Lung microvascular endothelial cell (primary cell): ENCODE measurements at places on chromosomes 2 and 18. TPM values are rescaled to one million over a fixed set of nuclear protein-coding genes. Genes with fewer than 3 reads are reported as not detected.
A peak's percentile ranks its signal among the peaks of the same experiment; 100 is the strongest.

- no peak for DNase-seq
These were observed 40.8 kb downstream of the RAB10 start for GRCh38 chr2:26074676-26075075.

DNA sequence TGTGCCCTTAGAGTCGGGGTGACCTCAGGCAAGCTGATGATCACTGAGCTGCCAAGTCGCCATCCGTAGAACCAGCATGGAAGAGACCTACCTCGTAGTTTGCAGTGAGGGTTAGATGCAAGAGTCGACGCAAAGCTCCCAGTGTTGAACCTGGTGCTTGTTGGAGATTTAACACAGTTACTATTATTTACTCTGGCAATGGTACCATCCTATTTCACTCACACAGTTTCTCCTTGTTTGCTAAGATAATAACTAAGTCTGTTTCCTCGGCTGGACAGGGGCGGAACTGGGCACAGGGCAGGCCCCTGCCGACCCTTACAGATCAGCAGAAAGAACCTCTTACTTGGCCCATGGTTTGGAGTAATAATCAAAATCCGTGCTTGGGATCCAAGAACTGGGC lies 85.5 kb downstream of the ACAA2 start:
- no peak for DNase-seq

DNA sequence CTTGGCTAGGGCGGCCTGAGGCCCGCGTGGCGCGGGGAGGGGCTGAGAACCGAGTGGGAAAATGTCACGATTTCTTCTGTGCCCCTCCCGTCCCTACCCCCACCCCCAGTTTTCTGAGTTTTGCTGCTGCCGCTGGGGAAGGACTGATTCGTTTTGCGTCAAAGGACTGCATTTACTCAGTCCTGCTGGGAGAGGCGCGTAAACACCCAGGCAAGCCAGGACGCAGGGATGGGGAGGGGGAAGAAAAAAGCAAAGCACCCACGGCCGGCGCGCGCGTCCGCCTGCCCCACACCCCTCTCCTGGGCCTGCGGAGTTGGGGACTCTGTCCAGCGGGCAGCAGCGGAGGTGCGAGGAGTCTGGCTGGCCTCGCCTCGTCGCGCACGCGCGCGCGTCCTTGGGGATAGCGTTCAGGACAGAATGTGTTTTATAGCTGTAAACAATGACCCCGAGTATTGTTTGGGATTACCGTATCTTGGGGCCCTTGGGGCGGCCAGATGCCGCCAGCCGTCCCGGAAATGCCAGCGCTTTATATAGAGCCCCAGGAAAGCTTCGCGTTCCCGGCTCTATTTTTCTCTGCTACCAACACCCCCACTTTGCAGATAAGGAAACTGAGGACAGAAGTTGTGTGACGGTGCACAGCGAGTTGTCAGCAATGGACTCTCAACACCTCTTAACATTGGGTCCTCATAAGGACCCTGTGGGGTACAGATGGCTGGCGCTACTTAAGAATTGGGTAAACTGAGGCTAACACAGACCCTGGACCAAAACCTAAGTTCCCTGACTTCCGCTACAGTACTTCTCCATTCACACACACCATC lies 1.7 kb upstream of the FOSL2 start:
- peak; percentile 87 for DNase-seq

DNA sequence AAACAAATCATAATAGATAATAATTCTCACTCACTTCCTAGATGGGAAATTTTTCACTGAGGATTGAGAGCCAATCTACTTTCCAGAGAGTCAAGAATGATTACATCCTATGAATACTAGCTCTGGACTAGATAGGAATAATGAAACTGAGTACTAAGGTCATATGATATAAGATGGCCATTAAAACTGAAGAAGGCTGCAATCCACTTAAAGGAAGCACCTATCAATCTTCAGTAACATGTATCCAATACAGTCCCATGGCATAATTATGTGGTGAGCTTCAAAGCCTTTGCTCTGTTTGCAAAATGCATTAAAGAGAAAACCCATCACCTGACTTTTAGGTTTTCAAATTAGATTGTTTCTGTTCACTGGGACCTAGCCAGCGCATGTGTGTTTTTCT lies 398.0 kb upstream of the MEIS1 start:
- no peak for DNase-seq

DNA sequence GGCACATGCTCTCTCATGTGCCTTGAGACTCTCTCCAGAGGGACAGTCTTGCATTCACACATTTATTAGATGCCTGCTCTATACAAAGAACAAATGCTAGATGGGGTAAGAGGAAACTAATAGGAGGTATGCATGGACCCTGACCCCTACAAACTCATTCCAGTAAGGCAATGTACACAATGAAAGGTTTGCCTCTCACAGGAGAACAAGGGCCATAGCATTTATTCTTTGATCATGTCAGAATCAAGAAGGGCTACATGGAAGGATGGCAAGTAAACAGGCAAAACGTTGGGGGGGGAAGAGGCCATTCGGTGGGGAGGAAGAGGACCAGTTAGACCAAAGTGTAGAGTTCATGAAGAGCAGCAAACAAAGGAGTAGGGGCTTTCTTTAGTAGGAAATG lies 130.2 kb downstream of the TMEM163 start:
- DNase-seq: no peak

DNA sequence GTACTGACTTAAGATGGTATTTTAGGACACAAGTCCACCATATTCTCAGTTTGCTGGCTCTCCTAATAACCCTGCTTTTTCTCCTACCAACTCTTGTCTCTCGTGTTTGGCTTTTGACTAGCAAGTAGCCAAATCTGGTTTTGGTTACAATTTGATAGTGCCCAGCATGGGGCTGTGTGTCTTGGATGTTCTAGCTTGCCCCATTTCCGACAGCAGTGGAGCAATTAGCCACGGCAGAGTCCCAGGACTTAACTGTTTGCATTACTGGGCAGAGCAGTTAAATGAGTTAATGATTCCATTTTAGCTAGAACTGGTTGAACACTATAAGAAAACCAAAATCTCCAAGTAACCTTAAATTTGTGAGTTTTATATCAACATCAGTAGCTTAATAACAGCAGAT lies 18.6 kb upstream of the SPAG16 start:
- DNase-seq: no peak

GRCh38 chr2:121205321-121205942 lies 79.6 kb downstream of the TFCP2L1 start:
- DNase-seq: no peak

DNA sequence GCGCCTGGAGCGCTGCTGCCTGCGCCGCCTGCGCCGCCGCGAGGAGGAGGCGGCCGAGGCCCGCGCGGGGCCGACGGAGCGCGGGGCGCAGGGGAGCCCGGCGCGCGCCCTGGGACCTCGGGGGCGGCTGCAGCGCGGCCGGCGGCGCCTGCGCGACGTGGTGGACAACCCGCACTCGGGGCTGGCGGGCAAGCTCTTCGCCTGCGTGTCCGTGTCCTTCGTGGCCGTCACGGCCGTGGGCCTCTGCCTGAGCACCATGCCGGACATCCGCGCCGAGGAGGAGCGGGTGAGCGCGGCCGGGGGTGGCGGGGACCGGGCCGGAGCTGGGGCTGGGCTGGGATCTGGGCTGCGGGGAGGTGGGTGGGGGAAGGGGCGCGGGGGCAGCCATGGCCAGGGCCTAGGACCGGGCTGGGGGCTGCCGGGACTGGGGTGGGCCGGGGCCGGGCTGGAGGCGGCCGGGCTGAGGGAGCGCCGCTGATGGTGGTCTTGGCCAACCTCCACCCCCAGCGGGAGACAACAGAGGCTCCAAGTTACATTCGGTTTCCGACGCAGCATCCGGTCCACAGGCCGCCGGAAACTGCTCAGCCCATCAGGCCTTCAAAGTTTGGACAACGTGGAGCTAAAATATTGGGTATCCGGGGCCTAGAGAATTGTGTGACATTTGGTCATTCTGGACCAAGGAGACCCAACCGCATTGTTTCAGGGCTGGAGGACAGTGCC lies 66.4 kb downstream of the KCNG2 start:
- DNase-seq: no peak

- DNase-seq: no peak
These were observed 54.1 kb downstream of the CPO start for GRCh38 chr2:206993396-206993911.

DNA sequence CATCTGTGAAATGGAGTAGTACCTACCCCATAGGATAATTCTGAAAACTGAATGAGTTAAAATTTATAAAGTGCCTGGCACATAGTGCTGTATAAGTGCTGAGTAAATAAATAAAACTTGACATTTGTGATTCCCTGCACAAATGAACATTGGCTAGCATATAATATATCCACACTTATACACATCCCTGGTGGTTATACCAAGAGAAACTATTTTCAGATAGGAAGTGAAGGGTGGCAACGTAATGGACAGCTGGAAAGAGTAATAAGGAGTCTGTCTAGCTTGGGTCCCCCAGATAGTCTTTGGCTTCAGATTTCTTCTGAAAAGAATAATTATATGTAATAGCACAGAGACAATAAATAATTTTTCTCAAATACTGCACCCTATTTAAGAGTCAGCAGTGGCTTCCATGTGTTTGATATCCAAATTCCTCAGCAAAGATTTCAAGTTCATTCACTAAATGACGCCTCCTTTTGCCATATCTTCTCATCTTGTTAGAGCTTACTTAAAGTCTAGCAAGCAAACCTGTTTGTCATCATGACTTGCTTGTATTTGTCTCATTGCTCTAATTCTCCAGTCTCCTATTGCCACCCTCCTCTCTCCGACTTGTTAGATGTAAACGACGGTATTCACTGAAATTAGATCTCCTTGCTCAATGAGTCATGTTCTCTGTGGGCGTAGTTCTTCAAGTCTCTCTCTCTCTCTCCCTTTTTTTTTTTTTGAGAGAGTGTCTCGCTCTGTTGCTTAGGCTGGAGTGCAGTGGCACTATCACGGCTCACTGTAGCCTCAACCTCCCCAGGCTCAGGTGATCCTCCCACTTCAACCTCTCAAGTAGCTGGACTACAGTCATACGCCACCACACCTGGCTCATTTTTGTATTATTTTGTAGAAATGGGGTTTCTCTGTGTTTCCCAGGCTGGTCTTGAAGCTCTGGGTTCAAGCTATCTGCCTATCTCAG lies 8.7 kb upstream of the ADGRF3 start:
- no peak for DNase-seq

DNA sequence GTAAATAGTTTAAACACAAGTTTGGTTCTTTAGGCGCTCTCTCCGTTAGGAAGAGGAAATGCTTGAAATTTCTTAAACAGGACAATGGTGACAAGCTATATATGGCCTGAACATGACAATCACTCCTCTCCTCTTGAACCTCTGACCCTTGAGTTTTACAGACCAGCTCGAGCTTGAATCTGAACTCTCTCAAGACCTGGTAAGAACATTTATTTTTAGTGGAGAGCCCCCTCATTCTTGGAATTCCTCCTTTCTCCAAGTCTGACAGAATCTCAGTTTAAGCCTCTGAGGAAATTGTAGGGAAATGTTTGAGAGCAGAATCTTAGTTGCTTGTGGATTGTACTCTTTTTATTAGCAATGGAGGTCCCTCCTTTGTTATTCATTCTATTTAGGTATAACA lies 1293.6 kb upstream of the ZEB2 start:
- DNase-seq: no peak

The OSBPL6 gene
- 2.4 and 4.0 TPM in 2 replicates for total RNA-seq

The RAB12 gene
- total RNA-seq: 43.4 and 54.8 TPM in 2 replicates

The QPCT gene
- total RNA-seq: 0.60 and 3.7 TPM in 2 replicates

The LRP2 gene
- not detected in 2 replicates for total RNA-seq

The CYTIP gene
- not detected in 2 replicates for total RNA-seq

The PPP1CB gene
- total RNA-seq: 81.7 and 87.7 TPM in 2 replicates

The GKN2 gene
- not detected in 2 replicates for total RNA-seq

The ALKAL2 gene
- not detected in 2 replicates for total RNA-seq

The TNP1 gene
- total RNA-seq: not detected in 2 replicates
